Heart left ventricle (tissue), 16 donors: ENCODE measurements at places on chromosomes 13 and 19. TPM values are rescaled to one million over a fixed set of nuclear protein-coding genes. Genes with fewer than 3 reads are reported as not detected.
A peak's percentile ranks its signal among the peaks of the same experiment; 100 is the strongest.

GRCh38 chr19:12629215-12629614 lies 18.5 kb downstream of the ZNF791 start:
- DNase-seq, result no peak

GRCh38 chr13:95535243-95535642 lies 17.3 kb upstream of the CLDN10 start:
- DNase-seq, result no peak

GRCh38 chr13:84413016-84413415 lies 530.7 kb upstream of the SLITRK1 start:
- no peak for DNase-seq

GRCh38 chr19:18847549-18848463 lies 16.0 kb downstream of the UPF1 start:
- no peak for DNase-seq

DNA sequence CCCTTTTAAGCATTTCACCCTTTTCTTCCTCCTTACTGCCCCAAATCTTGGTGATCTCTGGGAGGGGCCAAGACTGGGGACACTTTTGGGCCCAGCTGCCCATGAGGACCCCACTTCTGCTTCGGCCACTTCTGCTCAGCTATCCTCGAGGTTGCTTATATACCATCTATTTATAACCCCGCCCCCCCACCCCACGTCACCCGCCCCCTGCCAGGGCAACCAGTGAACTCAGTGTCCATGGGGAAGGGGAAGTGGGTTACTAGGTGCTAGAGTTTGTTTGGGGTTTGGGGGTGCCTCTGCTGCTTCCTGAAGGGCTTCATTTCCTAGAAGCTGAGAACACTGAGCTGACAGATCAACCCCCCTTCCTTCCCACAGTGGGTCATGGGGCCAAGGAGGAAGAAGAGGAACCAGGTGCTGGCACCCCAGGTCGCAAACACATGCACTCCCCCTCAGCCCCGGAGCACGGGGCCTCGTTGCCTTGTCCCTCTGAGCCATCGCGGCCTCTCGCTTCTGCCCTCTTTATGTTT lies 6.1 kb upstream of the ADGRE5 start:
- peak; percentile 51 for DNase-seq

GRCh38 chr13:23751195-23751594 lies 138.0 kb downstream of the MIPEP start:
- DNase-seq, result no peak

- DNase-seq, result no peak
Observed at GRCh38 chr19:51514866-51515481, 13.4 kb upstream of the SIGLEC12 start.

GRCh38 chr13:99923877-99924582 lies 47.5 kb downstream of the ZIC5 start:
- DNase-seq, result no peak

DNA sequence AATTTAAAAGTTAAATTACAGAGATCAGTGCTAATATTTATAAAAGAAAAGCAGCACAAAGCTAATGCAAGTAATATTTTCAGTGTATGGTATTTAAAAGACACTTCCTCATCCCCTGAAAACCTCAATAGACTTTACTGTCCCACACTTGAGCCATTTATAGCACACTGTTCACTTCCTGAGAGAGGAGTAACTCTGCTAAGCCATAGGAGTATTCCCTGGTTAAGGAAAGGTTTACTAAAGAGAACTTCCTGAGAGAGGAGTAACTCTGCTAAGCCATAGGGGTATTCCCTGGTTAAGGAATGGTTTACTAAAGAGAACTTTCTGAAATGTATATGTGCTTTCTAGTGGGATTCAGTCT lies 159.4 kb downstream of the NHLRC3 start:
- no peak for DNase-seq

GRCh38 chr19:7744199-7744786 lies 3.0 kb downstream of the CD209 start:
- DNase-seq, result no peak

GRCh38 chr13:98927951-98928927 lies 49.6 kb downstream of the DOCK9 start:
- DNase-seq, result peak; percentile 60

DNA sequence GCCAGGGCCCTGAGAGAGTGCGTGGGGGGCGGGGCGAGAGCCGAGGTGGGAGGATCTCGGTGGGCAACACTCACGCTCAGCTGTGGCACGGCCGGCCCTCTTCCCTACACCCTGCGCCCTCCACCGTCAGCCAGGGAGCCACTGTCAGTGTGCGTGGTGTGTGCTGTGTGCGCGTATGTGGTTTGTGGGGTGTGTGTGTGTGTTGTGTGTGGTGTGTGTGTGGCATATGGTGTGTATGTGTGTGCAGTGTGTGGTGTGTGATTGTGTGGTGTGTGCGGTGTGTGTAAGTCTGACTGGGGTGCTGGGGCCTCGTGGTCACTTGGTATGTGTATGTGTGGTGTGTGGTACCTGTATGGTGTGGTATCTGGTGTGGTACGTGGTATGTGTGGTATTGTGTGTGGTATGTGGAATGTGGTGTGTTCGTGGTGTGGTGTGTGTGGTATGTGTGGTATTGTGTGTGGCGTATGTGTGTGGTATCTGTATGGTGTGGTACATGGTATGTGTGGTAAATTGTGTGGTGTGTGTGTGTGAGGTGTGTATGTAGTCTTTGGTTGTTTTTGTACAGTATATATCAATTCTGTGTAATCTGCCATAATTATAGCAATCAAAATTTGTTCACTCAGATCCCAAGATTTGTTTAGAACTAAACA lies 5.1 kb downstream of the GRK1 start:
- no peak for DNase-seq

DNA sequence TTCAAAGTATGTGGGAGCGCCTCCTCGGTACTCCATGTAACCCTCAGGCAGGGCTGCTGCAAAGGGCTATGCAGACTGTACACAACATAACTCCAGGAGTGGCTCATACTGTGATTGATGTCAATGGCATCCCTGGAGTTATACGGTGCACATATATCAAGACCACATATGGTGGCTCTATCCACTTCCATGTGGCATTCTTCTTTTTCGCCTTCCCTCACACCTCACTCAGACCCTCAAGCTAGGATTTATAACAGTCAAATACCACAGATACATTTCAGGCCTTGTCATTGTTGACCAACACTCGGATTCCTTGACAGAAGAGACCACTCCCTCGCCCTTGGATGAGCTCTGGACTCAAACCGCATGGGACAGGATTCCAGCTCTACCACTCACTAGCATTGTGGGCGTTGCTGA lies 11.3 kb upstream of the UBL3 start:
- no peak for DNase-seq

DNA sequence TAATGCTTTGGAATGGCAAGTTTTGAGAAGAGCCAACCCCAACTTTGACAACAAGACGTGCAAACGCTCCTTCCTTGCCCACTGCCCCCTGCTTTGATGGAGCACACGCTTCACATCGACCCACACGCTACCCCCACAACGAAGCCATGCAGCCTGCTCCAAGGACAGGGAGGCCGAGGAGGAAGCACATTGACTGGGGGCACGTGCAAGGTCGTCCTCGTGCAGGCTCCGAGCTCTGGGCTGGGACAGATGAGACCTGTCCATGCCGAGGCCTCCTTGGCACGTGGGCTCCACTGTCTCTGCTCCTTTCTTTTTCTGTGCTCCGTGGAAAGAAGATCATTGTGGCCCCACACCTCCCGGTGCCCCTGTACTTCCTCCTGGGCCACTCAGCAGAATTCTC lies 309.0 kb downstream of the TEX29 start:
- no peak for DNase-seq

- DNase-seq, result peak; percentile 54
Observed at GRCh38 chr13:110136660-110137585, 170.0 kb downstream of the COL4A1 start.

- DNase-seq, result no peak
Observed at GRCh38 chr13:71877256-71877653, 10.3 kb upstream of the DACH1 start.

DNA sequence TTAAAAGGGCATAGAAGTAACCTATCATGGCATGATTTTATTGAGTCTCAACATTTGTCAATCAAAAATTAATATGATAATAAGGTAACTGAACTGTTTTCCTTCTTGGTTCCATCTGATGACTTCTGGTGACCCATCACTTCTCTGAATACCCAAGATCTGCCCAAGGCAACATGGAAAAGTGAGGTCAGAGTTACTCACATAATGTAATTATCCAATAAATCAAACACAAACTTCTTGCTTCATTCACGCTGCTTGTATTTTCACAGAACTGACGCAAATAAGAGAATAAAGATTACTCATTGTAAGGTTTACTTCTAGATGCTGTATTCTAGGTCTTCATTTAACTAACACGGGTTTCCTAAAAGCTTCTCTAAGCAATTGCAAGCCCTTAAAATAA lies 361.6 kb downstream of the RBM26 start:
- no peak for DNase-seq

- no peak for DNase-seq
Observed at GRCh38 chr19:12984683-12985048, 10.6 kb upstream of the NFIX start.

DNA sequence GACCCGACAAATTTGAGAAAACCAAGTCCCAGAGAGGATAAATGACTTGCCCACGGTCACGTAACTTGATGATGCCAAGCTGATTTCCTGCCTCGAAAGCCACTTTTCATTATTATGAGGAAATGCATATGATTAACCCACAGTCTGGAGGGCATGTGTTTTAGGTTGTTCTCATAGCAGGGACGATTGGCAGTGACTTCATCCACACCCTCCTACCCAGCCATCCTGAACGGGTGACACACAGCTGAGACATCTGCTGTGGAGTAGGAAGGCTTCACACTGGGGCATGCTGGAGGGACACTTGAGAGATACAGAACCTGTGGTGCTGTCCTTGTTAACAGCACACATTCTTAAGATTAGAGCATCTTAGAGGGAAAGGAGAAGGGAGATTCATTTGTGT lies 65.4 kb upstream of the WDFY2 start:
- no peak for DNase-seq

DNA sequence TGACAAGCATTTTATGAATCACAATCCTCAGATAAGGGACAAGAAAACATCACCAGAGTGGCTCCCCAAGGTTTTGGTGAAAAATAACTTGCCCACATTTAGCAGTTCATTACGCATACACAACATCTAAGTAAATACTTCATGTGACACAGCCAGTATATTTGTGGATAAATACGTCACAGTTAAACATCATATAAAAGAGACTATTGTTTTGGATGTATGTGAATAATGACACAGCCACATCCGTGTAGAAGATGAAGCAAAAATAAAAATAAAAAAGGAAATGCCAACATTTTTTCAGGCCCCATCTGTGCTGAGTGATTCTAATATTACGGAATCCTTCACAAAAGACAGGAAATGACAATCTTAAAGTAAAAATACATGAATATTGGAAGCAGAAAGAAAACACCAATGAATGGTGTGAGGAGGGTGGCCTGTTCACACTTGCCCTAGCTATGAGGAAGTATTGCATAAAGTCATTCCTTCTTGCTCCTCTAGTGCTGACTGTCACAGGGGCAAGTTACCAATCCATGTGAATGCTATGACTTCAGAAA lies 457.1 kb downstream of the KLF12 start:
- no peak for DNase-seq

GRCh38 chr13:40679480-40679985 lies 13.1 kb upstream of the FOXO1 start:
- DNase-seq, result no peak

DNA sequence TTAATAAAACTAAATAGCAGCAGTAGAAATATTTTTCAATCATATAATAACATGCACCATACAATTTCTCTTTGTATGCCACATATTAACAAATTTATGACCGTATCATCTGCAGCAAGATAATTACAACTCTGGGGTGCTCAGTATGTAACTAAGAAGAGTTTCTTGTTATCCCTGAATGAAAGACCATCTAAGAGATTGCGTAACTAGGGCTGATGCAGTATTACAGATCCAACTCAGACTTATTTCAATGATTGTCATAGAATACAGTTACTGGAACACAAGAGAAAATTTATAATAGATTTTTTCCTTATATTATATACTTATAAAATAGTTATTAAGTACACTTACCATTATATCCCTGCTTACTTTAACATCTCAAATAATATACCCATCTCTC lies 305.1 kb downstream of the SLITRK1 start:
- DNase-seq, result no peak

- DNase-seq, result no peak
Observed at GRCh38 chr19:38213911-38214625, 10.0 kb downstream of the DPF1 start.

- no peak for DNase-seq
Observed at GRCh38 chr13:112744168-112745021, 54.6 kb downstream of the ATP11A start.

DNA sequence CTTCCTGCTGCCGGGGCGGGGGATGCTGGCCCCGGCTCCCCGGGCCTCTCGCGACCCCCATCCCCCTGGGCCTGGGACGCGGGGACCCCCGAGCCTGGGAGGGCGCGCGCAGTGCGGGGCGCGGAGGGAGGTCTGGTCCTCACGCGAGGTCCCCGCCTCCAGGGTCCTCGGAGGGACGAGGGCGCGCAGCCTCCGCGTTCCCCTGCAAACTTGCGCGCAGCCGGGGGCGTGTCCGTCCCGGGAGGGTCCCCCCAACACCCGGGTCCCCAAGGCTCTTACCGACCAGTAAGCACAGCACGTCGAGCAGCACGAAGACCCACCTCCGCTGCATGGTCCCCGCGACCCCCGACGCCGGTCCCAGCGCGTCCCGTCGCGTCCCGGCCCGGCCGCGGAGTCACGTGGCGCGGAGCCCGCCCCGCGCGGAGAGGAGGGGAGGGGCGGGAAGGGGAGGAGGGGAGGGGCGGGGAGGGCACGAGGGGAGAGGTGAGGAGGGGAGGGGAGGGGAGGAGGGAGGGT lies at the start of gene PLPP2:
Gene PLPP2, minus strand, starts transcription at position 398 of the 516 bp plus-strand sequence. Its CDS starts 67 bp downstream, at position 331.
- DNase-seq, result no peak

GRCh38 chr19:39410017-39410830 lies 2.2 kb upstream of the PLEKHG2 start:
- peak; percentile 89 for DNase-seq

GRCh38 chr19:16514383-16515019 lies 18.3 kb downstream of the C19orf44 start:
- DNase-seq, result no peak

GRCh38 chr13:113968463-113969310 lies 5.2 kb downstream of the C13orf46 start:
- DNase-seq, result no peak

GRCh38 chr13:104837756-104838155 lies 1697.7 kb downstream of the EFNB2 start:
- no peak for DNase-seq

- no peak for DNase-seq
Observed at GRCh38 chr13:99733346-99733745, 232.1 kb downstream of the TM9SF2 start.

CKAP2 gene
- 5.0 TPM for total RNA-seq

SCN1B gene
- total RNA-seq, result 29.6 TPM

TNFSF13B gene
- 2.4 TPM for total RNA-seq

ZNF560 gene
- total RNA-seq, result not detected

PRTN3 gene
- not detected for total RNA-seq

ATCAY gene
- not detected for total RNA-seq

GFY gene
- total RNA-seq, result not detected

RGS9BP gene
- 11.2 TPM for total RNA-seq

NKG7 gene
- 1.4 TPM for total RNA-seq

CABP5 gene
- total RNA-seq, result not detected

GNG7 gene
- total RNA-seq, result 23.7 TPM

SKA3 gene
- total RNA-seq, result not detected

DIRAS1 gene
- 166 TPM for total RNA-seq

LILRB1 gene
- total RNA-seq, result 2.0 TPM

PALM3 gene
- total RNA-seq, result 0.14 TPM

DCT gene
- total RNA-seq, result 0.11 TPM
